ENCODE measurements at places on chromosomes 7 and 10. TPM values are rescaled to one million over a fixed set of nuclear protein-coding genes. Genes with fewer than 3 reads are reported as not detected.

GBX1 gene
- total RNA-seq, result not detected

DNA sequence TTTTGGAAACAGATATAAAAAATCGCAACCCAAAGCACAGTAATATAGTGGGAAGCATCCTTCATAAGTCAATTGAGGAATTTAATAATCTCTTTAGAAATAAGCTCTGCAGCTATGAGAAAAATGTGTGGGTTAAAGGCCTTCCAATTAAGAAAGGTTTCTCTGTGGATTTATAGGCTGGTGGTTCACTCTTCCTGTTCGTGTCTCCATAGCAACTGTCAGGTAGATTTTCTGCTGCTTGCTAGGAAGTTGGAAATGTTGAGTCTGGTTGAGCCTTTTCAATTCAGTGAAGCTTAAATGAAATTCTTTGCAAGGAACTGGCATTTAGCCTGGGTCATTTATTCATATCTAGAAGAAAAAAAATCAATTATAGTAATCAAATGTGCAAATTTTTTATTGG, 652.8 kb upstream of the CELF2 start:
- no peak for DNase-seq

GRCh38 chr7:41568135-41568534, 134.8 kb downstream of the INHBA start:
- DNase-seq, result no peak

GRCh38 chr7:90958647-90959046, 305.6 kb upstream of the FZD1 start:
- DNase-seq, result no peak

TUBB8 gene
- 0.09 TPM for total RNA-seq

GRCh38 chr10:124032971-124033886, 60.2 kb downstream of the CHST15 start:
- peak; percentile 35 for DNase-seq

DNA sequence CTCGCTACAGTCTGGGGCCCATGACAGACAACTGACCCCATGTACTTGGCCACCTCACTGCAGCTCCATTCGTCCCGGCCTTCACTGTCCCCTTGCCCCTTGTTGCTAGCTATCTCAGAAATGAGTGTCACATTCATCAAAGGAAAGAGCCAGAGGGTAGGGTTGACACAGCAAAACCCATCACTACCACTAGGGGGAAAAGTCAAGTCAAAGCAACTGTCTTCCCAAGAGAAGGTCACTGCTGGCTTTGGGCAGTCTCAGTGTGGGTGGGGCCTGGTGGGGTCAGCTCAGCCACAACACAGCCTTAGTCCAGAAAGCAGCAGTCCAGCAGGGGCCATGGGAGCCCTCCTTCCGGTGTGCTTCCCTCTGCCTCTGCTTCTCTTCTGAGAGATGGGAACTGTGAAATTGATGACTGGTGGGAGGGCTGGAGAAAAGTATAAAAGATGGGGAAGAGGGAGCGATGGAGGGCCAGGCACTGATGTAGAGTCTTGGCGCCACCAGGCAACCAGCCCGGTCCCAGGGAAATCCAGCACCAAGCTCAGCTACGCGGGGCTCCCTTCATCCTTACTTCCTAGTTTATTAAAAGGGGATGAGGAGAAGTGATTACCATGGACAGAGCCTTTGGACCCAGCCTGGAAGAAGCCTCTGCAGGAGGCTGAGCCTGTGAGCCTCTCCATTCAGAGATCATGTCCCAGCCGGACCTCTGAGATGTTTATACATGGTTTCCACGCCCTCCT, 58.0 kb downstream of the PLXNA4 start:
- peak; percentile 53 for DNase-seq

Measured in dermis blood vessel endothelial cell (primary cell).